Endothelial cell of umbilical vein (primary cell): ENCODE measurements at places on chromosomes 3 and 15. TPM values are rescaled to one million over a fixed set of nuclear protein-coding genes. Genes with fewer than 3 reads are reported as not detected.
A peak's percentile ranks its signal among the peaks of the same experiment; 100 is the strongest.

GRCh38 chr15:40085266-40085665, 23.4 kb downstream of the BMF start:
- no peak for DNase-seq
- no peaks in the 10 kb centered on the region for H3K27me3 ChIP-seq
- no peak overlapping the region for H3K27ac ChIP-seq
- no peaks in the 10 kb centered on the region for H3K36me3 ChIP-seq

DNA sequence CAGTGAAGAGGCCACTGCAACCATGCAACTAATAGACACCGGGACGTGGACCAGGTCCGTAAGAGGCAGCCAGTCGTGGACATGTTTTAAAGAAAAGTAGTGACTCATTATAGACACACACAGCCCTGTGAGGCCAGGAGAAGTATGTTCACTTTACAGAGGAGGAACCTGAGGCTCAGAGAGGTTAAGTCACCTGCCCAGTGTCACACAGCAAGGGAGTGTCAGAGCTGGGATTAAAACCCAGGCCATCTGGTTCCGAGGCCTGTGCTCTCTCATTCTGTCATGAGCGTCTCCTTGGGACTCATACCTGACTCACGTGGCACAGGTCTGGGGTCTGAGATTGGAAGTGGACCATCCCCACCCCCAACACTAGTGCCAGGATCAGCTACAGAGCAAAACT, 28.1 kb upstream of the GRIP2 start:
- H3K27ac ChIP-seq: no peak overlapping the region
- H3K36me3 ChIP-seq: no peaks in the 10 kb centered on the region
- H3K4me3 ChIP-seq: no peak overlapping the region
- H3K4me1 ChIP-seq: no peaks in the 10 kb centered on the region
- no peak for DNase-seq
- H3K27me3 ChIP-seq: no peaks in the 10 kb centered on the region

NEO1 gene
- total RNA-seq: 0.35 TPM in 2 replicates

- peaks cover 16% of the 10 kb centered on the region for H3K4me1 ChIP-seq
- H3K4me3 ChIP-seq: no peak overlapping the region
- no peaks in the 10 kb centered on the region for H3K27me3 ChIP-seq
- DNase-seq: no peak
Measured at GRCh38 chr15:39282663-39283208, 298.1 kb upstream of the THBS1 start.

PAK6 gene
- not detected in 2 replicates for total RNA-seq

AHSG gene
- not detected in 2 replicates for total RNA-seq

DNA sequence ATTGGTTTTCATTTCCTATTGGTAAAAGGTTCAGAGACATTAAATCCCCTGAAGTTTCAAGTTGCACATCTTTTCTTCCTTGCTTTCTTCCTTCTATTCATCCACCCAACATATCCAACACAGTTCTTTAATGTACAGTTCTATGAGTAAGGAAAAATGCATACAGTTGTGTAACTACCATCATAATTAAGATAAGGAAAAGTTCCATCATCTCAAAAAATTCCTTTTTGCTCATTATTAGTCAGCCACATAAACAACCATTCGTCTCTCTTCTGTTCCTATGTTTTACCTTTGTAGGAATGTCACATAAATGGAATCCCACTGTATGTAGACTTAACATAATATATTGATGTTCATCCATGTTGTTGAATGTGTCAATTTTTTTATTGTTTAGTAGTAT, 211.1 kb upstream of the ADAMTS9 start:
- no peaks in the 10 kb centered on the region for H3K36me3 ChIP-seq
- H3K4me3 ChIP-seq: no peak overlapping the region
- H3K27me3 ChIP-seq: no peaks in the 10 kb centered on the region

GOLGA6A gene
- total RNA-seq: not detected in 2 replicates

GRCh38 chr3:129277829-129278271, 820 bp upstream of the HMCES start:
- no peak overlapping the region for H3K4me3 ChIP-seq
- DNase-seq: peak; percentile 12
- H3K4me1 ChIP-seq: peaks cover 17% of the 10 kb centered on the region
- H3K27ac ChIP-seq: peak overlapping the region; percentile 83

- no peaks in the 10 kb centered on the region for H3K4me1 ChIP-seq
- DNase-seq: no peak
- H3K27me3 ChIP-seq: no peaks in the 10 kb centered on the region
- no peak overlapping the region for H3K27ac ChIP-seq
Measured at GRCh38 chr3:161150001-161150525, 44.9 kb upstream of the B3GALNT1 start.

GRCh38 chr3:193605876-193606275, 12.9 kb downstream of the OPA1 start:
- no peaks in the 10 kb centered on the region for H3K4me1 ChIP-seq
- no peak overlapping the region for H3K4me3 ChIP-seq
- no peaks in the 10 kb centered on the region for H3K27me3 ChIP-seq
- no peaks in the 10 kb centered on the region for H3K36me3 ChIP-seq
- H3K27ac ChIP-seq: no peak overlapping the region

SPRED1 gene
- 10.7 and 16.4 TPM in 2 replicates for total RNA-seq

DNA sequence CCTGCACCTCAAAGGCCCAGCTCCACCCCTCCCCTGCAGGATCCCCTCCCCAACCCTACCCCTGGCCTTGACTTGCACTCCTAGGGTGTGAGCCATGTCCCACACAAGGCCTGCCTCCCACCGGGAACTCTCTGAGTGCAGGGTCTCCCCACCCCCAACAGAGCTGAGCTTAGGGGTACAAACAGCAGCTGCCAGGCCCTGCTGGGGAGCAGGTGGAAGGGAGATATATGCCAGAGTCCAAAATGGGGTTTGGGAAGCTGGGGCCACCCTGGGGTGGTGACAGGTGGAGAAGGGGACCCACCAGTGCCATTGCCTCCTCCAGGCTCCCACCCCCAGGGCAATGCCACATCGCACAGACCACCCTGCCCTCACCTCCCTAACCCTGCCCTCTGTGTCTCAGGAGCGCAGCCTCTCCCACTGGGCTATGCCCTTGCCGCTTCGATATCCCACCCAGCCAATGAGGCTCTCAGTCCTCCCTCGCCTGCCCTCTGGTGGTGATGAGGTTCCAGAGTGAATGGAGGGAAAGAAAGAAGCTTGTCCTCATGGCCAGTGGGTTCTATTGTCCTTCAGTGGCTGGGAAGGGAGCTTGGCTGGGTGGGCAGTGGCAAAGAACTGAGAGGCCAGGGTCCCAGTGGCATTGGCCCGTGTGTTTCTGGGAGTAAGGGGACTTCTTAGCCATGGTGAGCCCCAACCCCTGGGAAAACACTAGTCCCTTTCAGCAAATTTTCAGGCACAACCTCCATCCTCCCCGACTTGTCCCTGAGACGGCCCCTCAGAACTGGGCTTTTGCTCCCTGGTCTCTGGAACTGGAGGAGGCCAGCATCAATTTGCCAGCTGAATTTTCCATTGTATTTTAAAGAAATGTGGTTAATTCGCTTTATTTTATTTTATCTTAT, 46.8 kb downstream of the CYP11A1 start:
- H3K27me3 ChIP-seq: no peaks in the 10 kb centered on the region
- H3K27ac ChIP-seq: no peak overlapping the region
- no peaks in the 10 kb centered on the region for H3K4me1 ChIP-seq
- no peak overlapping the region for H3K4me3 ChIP-seq
- no peaks in the 10 kb centered on the region for H3K36me3 ChIP-seq
- DNase-seq: peak; percentile 37

DNA sequence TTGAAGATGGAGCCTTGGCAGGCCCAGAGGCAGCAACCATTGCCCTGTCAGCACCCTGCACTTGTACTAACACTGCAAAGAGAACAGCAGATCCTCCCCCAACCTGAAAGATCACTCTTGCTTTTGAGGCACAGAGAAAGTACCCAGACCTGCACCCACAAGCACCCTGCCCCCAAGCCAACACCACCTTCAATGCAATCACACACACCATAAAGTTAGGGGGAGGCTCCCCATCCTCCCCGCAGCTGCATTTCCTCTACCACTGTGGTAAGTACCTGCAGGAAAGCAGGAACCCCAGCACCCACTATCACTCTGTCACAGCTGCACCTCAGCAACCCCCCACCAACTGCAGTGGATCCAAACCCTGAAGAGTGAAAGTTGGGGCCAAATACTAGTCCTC, 12.0 kb downstream of the OR5K3 start:
- no peak for DNase-seq
- H3K36me3 ChIP-seq: no peaks in the 10 kb centered on the region
- no peak overlapping the region for H3K27ac ChIP-seq

SIDT1 gene
- not detected in 2 replicates for total RNA-seq

BNC1 gene
- 2.9 and 3.4 TPM in 2 replicates for total RNA-seq

GRCh38 chr3:72763751-72764440, 84.3 kb downstream of the SHQ1 start:
- no peak overlapping the region for H3K27ac ChIP-seq
- no peaks in the 10 kb centered on the region for H3K4me1 ChIP-seq
- H3K36me3 ChIP-seq: no peaks in the 10 kb centered on the region
- H3K4me3 ChIP-seq: no peak overlapping the region

GRCh38 chr15:57545995-57546394, 45.7 kb upstream of the MYZAP start:
- H3K27me3 ChIP-seq: no peaks in the 10 kb centered on the region
- no peak for DNase-seq
- H3K27ac ChIP-seq: no peak overlapping the region
- peaks cover 7% of the 10 kb centered on the region for H3K4me1 ChIP-seq
- no peak overlapping the region for H3K4me3 ChIP-seq

- no peaks in the 10 kb centered on the region for H3K4me1 ChIP-seq
- no peaks in the 10 kb centered on the region for H3K36me3 ChIP-seq
- no peak overlapping the region for H3K27ac ChIP-seq
Measured at GRCh38 chr3:186427627-186428281, 65.7 kb upstream of the DGKG start.

GRCh38 chr15:33182278-33182905, 12.1 kb downstream of the FMN1 start:
- H3K27me3 ChIP-seq: no peaks in the 10 kb centered on the region
- DNase-seq: no peak

KNSTRN gene
- total RNA-seq: 54.9 and 61.4 TPM in 2 replicates

DNA sequence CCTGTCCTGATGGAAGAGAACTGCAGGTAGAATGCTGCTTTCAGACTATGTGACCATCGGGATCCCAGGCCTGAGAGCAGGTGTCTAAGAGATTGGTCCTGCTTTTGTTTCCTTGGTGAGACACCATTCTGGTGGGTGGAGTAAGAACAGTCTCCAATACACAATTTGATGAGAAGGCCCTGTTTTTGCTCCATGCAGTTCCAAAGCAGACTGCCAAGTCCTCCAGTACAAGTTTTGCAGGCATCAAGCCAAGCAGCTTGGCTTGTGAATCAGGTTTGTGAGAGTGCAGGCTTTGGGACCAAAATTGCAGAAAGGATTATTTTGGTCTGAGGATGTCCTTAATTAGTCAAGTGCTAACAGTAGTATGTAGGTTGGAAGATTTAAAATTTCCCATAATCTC, 381.6 kb downstream of the FOXP1 start:
- H3K36me3 ChIP-seq: no peaks in the 10 kb centered on the region
- H3K27ac ChIP-seq: no peak overlapping the region
- H3K4me1 ChIP-seq: no peaks in the 10 kb centered on the region
- DNase-seq: no peak
- H3K4me3 ChIP-seq: no peak overlapping the region

DNA sequence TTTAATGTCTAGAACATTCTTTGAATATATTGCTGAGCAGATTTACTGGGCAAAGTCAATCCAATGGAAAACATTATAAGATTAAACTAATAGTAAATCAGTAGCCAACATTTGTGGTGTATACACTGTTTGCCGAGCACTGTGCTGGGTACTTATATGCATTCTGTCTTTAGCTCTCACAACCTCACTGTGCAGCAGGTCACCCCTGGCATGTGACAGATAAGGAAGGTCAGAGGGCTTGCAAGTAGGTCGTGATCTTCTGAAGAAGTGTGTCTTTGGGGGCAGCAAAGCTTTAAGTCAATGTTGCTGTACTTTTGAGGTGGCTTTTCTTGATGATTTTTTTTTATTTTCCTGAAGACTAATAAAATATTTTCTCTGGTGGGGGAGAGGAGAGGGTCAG, 62.2 kb downstream of the TCAIM start:
- H3K36me3 ChIP-seq: peaks cover 4% of the 10 kb centered on the region
- no peaks in the 10 kb centered on the region for H3K27me3 ChIP-seq
- H3K27ac ChIP-seq: no peak overlapping the region
- no peak overlapping the region for H3K4me3 ChIP-seq
- no peaks in the 10 kb centered on the region for H3K4me1 ChIP-seq
- DNase-seq: no peak

GRCh38 chr3:126306888-126307482, 50.2 kb downstream of the KLF15 start:
- peaks cover 4% of the 10 kb centered on the region for H3K27me3 ChIP-seq
- H3K27ac ChIP-seq: no peak overlapping the region
- DNase-seq: no peak
- no peaks in the 10 kb centered on the region for H3K4me1 ChIP-seq
- H3K4me3 ChIP-seq: no peak overlapping the region

TMEM41A gene
- total RNA-seq: 16.0 and 16.8 TPM in 2 replicates

DNA sequence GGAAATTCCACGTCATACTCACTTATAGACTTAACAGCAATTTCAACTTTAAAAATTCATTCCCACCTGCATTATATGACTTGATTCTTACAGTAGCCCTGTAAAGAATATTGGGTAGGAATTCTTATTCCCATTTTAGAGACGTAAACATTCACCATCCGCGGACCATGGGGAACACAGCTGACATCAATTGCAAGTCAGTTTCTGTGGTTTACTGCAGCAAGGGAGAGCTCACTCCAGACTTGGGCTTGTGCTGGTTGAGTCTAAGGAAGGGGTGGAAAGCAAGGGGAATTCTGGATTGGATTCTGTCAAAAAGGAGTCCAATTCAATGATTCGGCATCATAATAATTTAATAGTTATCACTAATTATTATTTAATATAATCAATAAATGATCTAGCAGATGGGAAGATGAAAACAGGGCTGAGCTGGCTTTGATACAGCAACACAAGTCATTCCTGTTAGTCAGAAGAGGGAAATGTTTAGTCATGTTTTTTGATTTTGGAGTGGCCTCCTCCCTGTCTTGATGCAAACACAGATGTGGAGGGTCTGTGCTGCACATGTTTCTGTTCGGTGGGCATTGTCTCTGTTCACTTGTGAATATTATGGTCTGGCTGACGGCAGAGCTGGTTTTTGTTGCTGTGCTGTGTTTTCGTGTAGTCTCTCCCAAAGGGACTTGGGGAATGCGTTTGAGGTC, 9.7 kb downstream of the LIPC start:
- H3K27ac ChIP-seq: peak overlapping the region; percentile 82
- H3K4me1 ChIP-seq: peaks cover 32% of the 10 kb centered on the region
- DNase-seq: peak; percentile 50
- no peaks in the 10 kb centered on the region for H3K27me3 ChIP-seq
- H3K4me3 ChIP-seq: no peak overlapping the region

GRCh38 chr15:66290518-66290917, 2.9 kb upstream of the DIS3L start:
- H3K4me1 ChIP-seq: peaks cover 25% of the 10 kb centered on the region
- no peaks in the 10 kb centered on the region for H3K27me3 ChIP-seq
- no peak overlapping the region for H3K4me3 ChIP-seq
- no peak overlapping the region for H3K27ac ChIP-seq

EIF1B gene
- total RNA-seq: 44.1 and 46.0 TPM in 2 replicates

DNA sequence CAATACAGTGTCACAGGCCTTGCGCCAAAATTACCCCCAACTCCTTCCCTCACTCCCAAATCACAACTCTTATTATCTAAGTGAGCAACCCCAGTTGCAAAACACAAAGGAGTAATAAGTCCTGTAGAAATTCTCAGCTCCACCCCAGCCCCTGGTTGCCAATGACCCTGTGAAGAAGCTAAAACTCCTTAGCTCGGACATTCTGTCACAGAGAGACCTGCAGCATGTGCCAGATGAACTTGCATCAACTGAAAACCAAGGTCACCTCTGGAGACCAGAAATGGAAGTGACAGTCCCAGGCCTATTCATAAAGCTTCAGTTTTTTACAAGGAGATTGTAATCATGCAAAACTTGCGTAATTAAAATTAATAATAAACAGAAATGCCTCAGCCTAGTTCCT, 55.2 kb downstream of the RBPMS2 start:
- peaks cover 13% of the 10 kb centered on the region for H3K4me1 ChIP-seq
- H3K4me3 ChIP-seq: no peak overlapping the region
- no peaks in the 10 kb centered on the region for H3K27me3 ChIP-seq
- DNase-seq: no peak
- H3K36me3 ChIP-seq: no peaks in the 10 kb centered on the region
